Colonic mucosa (tissue), 4 donors: ENCODE measurements at places on chromosomes 12 and 14.

DNA sequence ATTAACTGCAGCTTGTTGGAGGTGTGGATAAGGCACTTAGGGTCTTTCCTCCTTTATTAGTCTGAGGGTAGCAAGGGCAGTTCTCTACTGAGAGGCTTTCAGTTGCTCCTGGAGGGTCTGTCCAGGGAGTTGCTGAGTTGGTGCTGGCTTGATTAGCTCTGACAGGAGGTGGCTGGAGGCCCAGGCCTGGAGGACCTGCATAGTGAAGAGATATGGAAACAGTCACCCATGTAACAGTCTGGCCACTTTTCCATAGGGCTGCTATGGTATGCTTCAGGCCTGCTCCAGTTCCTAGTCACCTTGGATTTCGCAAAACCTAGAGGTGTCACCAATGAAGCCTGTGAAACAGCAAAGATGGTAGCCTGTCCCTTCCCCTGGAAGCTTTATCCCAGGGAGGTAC lies 143.3 kb upstream of the SLC38A2 start:
- no peak for DNase-seq

- no peak for DNase-seq
Observed at GRCh38 chr12:58654021-58654420, 266.3 kb downstream of the LRIG3 start.

DNA sequence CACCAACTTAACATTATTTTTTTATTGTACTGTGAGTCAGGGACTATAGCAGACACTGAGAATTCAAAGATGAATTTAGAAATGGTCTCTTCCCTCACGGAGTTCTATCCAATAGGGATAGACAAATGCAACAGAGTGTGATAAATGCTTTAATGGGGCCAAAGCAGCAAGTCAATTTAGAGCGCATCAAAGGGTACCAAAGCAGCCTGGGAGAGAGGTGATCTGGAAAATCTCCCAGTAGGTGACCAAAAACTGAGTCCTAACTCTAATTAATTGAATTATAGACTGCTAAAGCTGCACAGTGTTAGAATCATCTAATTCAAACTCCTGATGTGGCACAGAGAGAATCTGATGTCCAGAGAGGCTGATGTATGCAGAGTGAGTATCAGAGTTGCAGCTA lies 2.6 kb downstream of the LIN7A start:
- no peak for DNase-seq

- DNase-seq, result no peak
Observed at GRCh38 chr12:9740106-9740750, 7.3 kb upstream of the CLECL1 start.

DNA sequence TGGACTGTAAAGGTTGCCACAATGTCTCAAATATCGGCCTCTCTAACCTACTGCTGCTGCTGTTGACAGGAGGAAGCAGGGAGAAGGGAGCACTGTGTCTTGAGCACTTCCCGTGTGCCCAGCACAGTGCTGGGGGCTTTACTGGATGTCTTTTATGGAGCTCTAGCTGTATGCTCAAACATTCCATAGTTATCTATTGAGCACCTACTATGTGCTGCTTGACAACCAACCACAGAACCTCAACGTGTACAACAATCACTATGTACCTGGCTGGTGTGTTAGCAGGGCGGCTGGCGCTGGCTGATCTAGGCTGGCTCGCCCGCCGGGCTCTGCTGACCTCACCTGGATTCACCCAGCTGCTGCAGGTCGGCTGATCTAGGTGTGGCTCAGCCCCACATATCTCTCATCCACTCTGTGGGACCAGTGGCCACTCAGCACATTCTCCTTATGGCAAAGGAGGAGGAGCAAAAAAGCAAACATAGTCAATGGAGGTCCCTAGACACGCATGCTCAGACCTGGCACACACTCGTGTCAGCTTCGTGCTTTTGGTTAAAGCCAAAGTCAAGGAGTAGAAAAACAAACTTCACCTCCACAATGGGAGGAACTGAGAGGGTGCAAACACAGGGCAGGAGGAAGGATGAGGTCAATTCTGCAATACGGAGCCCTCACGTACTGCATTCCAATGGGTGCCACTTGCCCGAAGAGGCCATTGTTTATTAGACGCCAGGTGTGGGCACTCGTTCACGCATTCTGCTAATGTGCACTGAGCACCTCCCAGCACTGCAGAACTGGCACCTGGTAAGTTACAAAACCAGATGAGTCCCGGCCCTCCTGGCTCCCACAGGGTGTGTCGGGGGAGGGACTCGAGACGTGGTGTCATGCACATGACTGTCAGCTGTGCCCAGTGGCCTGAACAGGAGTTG lies 147.2 kb downstream of the SCARB1 start:
- no peak for DNase-seq

DNA sequence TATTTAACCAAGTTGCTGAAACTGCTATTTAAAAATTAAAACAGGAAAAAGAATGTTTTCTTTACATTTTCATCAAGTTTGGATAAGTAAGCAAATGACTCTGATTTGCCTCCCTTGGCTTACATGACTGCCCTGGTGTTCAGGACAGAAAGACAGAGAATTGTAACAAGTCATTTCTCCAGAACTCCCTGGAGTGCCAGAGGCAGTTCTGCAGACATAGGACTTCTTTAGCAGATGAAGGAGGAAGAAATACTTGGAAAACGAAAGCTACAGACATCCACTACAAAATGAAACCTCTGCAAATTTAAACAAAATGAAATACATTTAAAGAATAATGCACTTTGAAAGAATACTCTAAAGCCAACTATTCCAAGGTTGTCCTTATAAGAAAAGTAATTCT lies 253.9 kb downstream of the LRFN5 start:
- no peak for DNase-seq

GRCh38 chr14:56331592-56332216 lies 213.5 kb downstream of the PELI2 start:
- DNase-seq, result no peak

DNA sequence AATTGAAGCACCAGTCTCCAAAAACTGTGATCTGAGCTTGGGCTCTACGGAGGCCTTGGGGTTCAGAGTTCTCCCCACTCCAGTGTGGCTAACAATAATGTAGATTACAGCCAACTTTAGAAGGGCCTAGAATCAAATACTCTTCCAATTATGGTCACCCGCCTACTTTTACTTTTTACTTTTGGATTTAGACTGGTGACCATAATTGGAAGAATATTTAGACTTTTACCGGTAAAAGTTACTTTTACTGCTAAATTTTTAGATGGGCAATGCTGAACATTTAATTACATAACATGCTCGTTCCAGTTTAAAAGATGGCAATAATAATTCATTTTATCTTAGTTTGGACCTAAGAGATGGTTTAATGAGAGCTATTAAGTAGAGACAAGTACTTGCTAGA lies 39.2 kb downstream of the PPTC7 start:
- DNase-seq, result no peak

GRCh38 chr14:89746654-89747053 lies 207.9 kb downstream of the EFCAB11 start:
- no peak for DNase-seq

GRCh38 chr14:103026988-103027387 lies 30.4 kb downstream of the CDC42BPB start:
- DNase-seq, result peak; percentile 49

- peak; percentile 84 for DNase-seq
Observed at GRCh38 chr14:54529811-54530210, 20.1 kb downstream of the CGRRF1 start.

GRCh38 chr12:110421701-110422100 lies 18.2 kb upstream of the ANAPC7 start:
- DNase-seq, result no peak

- DNase-seq, result no peak
Observed at GRCh38 chr14:102194856-102195255, 55.2 kb downstream of the WDR20 start.

DNA sequence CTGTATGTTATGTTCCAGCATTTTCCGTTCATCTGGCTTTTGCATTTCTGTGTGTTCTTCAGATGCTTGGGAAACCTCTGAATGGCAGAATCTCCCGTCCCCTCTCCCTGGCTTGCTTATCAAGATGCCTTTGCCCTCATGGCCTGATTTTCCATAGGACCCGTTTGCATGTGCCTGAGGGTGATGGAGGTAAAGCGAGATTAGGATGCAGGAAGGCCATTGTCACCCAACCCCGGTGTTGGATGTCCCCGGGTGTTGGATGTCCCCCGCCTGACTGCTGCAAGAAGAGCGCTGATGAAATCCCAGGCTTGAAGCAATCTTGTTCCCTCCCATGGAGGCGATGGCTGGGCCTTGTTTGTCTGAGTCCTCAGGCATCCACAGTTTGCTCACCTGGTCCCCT lies 9.6 kb downstream of the BRI3BP start:
- DNase-seq, result no peak

GRCh38 chr12:41286426-41286825 lies 98.3 kb downstream of the PDZRN4 start:
- DNase-seq, result no peak

DNA sequence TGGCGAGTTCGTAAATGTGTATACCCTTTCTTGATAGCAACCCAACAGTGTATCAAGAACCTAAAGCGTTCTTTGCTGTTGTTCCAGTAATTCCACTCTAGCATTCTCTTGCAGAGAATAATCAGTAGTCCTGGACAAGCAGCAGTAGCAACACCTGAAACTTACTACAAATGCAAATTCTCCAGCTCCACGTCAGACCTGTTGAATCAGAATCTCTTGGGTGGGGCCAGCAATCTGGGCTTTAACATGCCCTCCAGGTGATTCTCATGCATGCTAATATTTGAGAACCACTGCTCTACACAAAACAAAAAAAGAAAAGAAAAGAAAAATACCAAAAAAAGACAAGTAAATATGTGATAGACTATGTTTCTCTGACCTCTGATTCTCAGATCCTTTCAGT lies 10.1 kb downstream of the PTGDR start:
- DNase-seq, result no peak

GRCh38 chr14:68143341-68143841 lies 323.8 kb downstream of the RAD51B start:
- DNase-seq, result peak; percentile 79

DNA sequence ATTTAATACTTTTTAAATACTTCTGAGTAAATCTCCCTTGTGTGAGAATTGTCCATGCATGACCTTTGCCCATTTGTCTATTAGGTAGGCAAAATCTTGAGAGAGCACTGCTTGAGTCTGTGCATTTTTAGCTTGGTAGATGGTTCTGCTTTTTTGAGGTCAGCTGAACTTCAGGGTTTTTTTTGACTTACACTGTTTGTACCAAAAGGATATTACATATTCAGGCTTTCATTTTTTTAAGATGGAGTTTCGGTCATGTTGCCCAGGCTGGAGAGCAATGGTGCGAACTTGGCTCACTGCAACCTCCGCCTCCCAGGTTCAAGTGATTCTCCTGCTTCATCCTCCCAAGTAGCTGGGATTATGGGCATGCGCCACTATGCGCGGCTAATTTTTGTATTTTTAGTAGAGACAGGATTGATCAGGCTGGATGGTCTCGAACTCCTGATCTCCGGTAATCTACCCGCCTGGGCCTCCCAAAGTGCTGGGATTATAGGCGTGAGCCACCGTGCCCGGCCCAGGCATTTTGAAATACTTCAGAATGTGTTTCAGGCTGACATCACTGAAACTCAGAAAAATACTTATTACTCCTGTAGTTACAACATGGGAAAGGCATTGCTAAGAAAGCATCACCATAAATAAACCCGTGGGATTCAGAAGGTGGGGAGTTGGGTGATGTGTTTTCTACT lies 11.1 kb downstream of the RASSF3 start:
- DNase-seq, result no peak

DNA sequence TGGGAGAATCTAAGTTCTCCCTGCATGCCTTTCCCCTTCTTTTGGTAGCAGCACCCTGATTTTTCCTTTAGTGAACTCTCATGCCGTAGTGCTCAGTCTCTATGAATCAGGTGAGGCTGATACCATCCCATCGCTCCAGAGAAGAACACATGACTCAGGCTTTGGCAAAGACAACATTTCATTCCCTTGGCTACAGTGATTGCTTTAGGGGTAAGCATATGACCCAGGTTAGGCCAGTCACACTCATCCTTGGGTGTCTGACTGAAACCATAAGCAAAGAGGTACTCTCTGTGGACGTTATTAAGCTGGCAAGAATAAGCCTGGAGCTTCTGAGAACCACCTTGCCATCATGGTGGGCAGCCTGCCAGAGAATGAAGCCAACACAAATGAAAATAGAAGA lies 141.8 kb downstream of the MYRFL start:
- DNase-seq, result no peak

- DNase-seq, result no peak
Observed at GRCh38 chr14:74941676-74942097, 13.7 kb downstream of the PGF start.

GRCh38 chr12:130280742-130281141 lies 56.9 kb upstream of the PIWIL1 start:
- no peak for DNase-seq

DNA sequence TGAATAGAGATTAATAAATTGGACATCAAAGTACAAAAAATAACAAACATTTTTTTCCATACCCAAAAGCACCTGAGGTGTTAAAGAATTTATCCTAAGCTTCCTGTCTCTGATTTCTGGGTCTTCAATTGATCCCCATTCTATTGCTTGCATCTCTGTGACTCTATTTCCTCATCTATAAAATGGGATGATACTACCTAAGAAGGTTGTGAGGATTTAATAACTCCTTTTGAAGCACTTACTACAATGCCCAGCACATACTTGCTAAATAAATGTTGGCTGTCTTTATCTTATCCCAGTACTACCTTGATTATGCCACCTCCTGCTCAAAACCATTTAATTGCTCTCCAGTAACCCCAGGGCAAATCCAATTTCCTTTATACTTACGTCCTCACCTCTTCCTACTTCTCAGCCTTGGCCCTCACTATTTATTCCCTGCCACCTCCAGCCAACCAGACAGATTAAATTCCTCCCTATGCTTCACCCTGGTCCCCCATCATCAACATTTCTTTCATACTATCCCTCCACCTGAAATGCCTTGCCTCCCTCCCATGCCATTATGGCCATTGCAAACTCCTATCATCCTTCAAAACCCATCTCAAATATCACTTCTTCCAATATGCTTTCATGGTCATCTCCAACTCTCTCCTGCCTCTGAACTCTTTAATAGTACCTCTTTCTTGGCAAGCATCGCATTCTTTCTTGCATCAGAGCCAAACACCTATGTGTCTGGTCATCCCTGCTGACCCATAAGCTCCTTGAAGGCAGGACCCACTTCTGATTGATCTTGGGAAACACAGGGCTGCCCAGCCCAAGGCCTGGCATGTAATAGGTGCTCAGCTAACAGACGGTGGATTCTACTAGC lies 7.9 kb upstream of the ASIC1 start:
- no peak for DNase-seq

DNA sequence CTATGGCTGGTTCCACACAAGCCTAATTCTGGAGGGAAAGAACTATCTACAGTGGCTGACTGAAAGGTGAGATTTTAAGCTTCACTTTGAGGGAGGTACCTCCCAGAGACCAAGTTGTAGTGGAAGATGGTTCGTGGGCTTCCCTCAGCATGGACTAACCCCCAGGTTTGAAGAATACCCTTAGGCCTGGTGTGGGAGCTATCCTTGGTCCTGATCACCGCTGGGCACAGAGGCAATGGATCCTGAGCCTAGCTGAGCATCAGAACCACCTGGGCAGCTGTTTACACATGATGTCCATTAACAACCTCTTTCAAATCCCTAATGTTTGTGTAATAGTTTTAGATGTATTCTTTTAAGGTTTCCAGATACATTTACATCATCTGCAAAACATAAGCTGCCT lies 10.3 kb downstream of the DAO start:
- no peak for DNase-seq

- no peak for DNase-seq
Observed at GRCh38 chr14:75917322-75917945, 64.4 kb downstream of the TGFB3 start.
